NCI-H1694 (cell line): ENCODE measurements at places on chromosomes 1 and 21.

- no peak for DNase-seq
Measured at GRCh38 chr1:184524248-184524647, 137.4 kb downstream of the C1orf21 start.

GRCh38 chr1:151837884-151838221 is 1.8 kb downstream of the C2CD4D start:
- DNase-seq: no peak

GRCh38 chr1:39850606-39851216 is 32.6 kb downstream of the TRIT1 start:
- DNase-seq: no peak

GRCh38 chr21:21907271-21907670 is 909.1 kb downstream of the NCAM2 start:
- DNase-seq: no peak

GRCh38 chr1:55636696-55637095 is 421.5 kb upstream of the USP24 start:
- no peak for DNase-seq

DNA sequence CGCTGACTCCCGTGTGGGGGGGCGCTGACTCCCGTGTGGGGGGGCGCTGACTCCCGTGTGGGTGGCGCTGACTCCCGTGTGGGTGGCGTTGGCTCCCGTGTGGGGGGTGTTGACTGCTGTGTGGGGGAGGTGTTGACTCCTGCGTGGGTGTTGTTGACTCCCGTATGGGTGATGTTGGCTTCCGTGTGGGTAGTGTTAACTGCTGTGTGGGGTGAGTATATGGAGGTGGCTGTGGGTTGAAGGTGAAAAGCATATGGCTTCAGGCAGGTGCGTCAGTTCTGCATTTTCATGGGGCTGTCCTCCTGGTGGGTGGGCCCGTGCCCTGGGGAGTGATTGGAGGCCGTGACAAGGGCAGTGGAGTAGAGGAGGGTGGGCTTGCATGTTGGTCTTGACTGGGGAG is 7.9 kb downstream of the PLCH2 start:
- no peak for DNase-seq

DNA sequence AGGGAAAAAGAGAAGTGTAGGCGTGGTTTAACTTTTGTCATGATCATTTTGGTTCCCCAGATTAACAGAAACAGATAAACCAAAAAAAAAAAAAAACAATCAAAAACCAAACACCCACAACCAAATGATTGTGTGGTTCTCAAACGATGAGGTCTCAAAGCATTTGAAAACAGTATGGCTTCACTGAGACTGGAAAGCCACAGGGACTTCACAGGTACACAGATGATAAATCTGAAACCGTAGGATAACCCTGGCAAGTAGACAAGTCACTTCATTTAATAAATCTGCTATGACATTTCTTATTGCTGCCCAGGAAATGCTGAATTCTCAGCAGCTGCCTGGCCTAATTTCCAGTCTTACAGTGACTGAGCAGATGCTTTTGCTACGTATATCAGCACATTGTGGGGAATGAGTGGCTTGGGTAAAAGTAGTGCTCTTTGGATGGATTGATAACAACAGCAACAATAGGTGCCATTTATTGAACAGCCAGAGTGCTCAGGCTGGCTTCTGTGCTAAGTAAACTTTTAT is 6.1 kb downstream of the ST6GALNAC3 start:
- DNase-seq: peak; percentile 18

DNA sequence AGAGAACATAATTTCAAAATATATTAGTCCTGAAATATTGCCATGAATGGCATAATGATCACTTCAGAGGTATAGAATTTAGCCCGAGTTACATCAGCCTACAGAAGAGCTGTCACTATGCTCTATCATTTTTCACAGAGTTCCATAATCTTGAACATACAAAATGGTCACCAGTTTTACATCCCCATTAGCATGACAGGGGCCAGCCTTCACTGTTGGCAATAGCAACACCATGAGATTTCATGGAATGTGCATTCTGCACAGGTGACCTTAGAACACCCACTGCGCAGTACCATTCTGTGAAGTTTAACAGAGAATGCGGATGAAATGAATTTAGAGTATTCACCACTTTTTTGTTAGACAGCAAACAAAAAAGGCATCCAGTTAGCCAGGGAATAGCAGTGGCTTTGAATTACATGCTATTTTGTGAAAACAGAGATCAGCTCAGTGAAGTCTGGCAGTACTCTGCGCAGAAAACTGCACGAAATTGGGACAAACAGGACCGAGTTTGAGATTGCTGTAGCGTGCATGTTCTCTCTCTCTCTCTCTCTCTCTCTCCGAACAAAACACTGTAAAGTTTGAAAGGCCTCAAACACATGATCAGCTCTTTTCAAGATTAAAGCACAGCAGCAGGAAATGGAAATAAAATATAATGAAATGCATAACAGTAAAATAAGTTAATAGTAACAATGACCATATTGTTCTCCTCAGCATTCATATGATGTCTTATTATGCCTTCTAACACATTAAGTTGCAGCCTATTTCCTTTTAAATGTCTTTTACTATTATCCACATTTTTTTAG is 349.3 kb downstream of the USH2A start:
- no peak for DNase-seq

DNA sequence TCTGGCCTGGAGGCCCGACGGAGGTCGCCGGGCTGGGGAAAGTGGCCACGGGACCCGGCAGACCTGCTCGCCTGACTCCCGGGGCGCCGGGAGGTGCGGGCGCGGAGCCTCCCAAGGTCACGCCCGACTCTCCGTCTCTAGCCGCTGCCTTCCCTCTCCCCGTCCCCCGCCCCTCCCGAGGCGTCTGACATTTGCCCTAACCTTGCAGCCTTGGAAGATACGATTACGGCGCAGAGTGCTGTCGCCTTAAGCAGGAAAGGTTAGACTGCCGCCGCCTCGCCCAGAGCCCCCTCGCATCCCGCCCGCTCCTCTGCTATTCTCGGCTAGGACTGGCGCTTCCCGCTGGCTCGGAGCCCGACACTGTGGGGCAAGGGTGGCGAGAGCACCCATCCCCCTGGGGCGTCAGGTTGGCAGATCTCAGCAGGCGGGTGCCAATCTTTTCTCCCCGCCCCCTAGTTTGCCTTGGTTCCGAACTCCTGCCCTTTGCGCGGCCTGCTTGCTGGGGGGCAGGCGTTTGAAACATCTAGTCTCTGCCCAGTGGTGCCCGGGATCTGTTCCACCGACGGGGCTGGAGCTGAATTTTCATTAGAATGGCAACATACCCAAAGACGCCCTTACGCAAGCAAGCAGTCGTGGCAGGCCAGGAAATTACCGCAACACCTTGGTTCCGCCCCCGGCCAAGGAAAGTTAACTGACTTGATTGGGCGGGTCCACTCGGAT is 835 bp downstream of the PGM1 start:
- DNase-seq: peak; percentile 33
